ENCODE measurements at places on chromosomes 4 and X.

DNA sequence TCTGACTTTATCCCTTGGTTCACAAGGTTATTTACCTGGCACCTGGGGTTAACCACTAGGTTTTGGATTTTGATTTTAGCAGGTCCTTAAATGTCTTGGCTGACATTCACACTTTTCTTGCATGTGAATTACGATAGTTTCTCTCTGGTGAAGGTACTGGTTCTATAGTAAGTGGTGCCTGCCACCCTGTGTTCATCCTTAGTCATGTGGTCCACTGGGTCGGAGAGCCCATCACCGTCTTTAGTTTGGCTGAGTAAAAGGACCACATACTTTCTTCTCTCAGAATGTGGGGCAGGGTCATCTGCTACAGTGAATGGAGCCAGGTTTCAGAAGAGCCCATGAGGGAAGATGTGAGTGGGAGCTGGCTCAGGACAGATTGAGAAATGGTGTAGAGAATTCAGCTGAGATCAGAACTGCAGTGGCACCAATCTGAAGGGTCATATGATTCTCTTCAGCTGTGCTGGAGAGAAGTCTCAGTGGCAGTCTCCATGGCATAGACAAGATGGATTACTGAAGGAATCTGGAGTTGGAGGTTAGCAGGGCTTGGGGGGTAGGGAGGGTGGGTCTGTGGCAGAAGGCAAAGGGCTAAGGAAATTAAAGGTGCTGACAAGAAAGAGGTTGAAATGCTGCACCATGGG is 310.4 kb downstream of the GPAT3 start:
- no peak for DNase-seq

DNA sequence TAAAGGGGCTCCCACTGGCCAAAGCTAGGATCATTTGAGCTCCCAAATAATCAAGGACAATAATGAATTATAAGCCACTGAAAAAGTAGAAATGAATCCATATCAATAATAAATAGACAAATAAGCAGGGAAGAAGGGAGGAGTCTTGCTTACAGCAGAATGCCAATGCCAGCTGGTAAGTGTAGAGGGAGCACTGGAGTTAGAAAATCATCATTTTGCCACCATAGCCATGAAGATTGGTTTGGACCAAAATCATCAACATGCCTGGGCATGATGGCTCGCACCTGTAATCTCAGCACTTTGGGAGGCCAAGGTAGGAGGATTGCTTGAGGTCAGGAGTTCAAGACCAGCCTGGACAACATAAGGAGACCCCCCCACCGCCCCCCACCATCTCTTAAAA is 20.4 kb upstream of the SH3KBP1 start:
- no peak for DNase-seq

DNA sequence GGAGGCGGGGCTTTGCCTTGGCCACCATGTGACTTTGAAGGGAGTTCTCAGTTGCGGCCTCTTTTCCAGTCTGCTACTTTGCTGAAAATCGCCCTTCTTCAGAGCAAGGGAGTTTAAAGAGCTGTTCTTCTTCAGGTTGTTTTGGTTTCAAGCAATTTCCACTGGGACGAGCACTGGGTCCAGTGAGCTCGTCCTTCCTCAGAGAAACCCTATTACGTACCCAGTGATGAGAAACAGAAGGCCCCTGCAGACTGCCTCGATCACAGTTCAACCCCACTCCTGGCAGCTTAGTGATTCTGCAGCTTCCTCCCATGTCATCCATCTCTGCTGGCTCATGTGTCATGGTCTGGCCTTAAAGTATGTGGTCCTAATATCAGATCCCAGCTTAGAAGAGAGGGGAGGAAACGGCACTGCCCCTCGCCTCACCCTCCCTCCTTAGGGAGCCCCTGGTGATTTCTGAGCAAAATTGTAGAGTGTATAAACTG is 7.8 kb upstream of the FAM149A start:
- DNase-seq = no peak

DNA sequence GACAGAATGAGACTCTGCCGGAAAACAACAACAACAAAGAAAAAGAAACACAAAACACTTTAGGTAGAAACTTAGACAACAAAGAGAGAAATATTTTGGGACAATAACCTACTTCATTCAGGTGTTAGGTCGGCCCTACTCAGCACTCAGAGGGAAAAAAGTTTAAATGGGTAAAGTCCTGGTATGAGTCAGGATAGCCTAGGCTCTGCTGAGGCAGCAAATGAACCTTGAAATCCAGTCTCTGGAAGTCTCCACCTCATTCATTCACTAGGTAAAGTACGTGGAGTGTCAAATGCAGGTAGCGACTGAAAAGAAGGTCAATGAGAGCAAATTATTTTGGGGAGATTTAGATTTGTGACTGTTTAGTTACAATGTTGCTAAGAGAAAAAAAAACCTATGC is 127.4 kb downstream of the FHDC1 start:
- no peak for DNase-seq

DNA sequence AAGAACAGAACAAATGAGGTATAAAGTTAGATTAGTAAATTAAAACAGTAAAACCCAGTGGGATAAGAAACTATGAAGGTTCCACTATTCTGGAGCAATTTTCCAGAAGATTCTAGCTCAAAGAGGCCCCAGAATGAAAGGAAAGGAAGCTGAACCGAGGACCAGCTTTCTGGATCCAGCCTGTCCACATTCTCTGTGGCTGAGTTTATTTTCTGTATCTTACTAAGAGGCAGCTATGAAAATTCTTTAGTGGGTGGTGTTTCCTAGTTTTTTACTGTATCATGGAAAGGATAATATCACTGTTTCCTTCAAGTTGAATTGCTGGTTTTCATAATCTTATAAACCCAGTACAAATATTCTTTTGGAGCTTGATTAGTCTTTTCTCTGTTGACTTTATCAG is 11.8 kb downstream of the DAPP1 start:
- DNase-seq = no peak

- DNase-seq = no peak
These were observed 39.0 kb downstream of the FBXO8 start for GRCh38 chr4:174244441-174244840.

- DNase-seq = no peak
These were observed 5.7 kb downstream of the HSD17B13 start for GRCh38 chr4:87316961-87317360.

DNA sequence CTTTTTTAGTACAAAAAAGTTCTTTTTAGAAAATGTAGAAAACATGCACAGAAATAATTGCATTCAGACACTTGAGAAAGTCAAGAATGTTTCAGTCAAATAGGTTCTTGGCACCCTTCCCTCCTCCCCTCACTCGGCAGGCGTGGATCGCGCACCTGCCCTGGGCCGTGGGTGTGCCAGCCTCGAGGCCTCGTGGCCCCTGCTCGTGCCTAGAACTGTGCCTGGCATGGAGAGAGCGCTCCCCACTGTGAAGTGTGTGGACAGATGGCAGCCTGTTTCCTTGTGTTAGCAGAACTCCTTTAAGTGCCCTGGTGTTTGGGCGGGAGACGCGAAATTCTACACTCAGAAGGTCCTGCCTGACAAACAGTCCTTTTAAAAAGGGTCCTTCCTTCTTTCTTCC is 14.7 kb downstream of the RGS12 start:
- DNase-seq = no peak

DNA sequence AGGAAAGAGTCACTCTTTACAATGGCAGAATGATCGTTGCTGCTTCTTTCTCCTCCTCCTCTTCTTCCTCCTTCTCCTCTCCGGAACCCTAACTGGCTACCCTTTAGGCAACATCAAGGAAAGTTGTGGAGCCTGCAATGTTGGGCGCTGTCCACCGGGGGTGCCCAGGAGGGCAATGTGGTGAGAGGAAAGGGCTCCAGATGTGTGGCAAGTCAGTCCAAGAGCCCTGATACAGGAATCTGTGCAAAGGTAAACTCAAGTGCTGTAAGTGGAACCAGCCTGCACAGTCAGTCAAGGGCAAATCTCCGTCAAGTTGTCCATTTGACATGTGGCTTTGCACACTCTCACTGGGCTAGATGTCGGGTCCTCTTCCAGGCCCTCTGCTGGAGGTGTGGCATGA is 2.8 kb downstream of the RTL5 start:
- DNase-seq = peak; percentile 27

DNA sequence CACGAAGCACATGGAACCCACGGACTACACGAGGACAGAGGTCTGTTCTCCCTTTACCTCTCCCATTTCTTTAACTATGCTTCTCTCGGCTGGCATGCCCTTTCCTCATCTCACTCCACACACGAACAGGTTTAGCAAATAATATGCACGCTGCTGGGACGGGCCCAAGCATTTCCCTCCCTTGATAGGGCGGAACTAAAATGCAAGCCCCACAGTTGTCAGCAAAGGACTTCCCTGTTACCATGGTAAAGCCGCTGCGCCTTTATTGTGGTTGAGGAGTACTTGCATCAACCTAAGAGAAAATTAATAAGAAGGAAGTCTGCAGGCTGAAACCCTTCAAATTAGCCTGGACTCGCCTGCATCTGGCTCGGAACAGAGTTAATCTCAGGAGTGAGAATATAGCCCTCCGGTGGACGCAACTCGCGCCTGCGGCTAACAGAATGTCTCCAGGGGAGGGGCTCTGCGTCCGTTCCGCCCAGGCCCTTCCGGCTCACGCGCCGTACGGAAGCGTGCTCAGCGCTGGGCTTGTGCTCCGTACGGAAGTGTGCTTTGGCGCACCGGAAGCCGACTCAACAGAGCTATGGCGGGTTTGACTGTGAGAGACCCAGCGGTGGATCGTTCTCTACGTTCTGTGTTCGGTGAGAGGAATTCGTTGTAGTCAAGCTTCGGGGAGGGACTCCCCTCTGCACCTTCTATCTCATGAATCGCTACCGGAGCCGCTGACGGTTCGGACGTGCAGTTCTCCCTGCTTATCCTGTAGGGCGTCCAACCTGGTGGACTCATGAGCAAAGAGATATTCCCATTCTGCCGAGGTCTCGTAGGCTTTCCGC is at the start of gene CSTF2:
Gene CSTF2, plus strand, starts transcription at position 555 of the 830 bp plus-strand sequence. Its CDS starts 26 bp downstream, at position 581.
- DNase-seq = peak; percentile 78

- DNase-seq = peak; percentile 51
These were observed 593 bp downstream of the SH3RF1 start for GRCh38 chr4:169269916-169270809.

DNA sequence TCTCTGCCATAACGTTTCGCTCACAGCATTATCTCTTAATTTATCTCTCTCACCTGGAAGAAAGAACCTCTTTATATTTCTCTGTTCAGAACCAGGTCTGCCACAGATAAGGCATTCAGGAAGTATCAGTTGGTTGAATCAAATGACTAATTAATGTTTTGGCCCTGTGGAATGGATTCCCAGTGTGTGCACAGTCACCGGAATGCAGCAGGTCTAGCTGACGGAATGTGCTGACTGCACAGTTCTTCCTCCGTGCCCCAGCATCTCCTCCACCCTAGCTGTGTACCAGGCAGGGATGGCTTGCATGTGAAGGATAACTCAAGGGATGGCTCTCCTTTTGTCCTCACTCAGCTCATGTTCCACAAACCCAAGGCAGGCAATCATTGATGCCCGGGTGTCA is 141.8 kb upstream of the MSX1 start:
- DNase-seq = no peak

DNA sequence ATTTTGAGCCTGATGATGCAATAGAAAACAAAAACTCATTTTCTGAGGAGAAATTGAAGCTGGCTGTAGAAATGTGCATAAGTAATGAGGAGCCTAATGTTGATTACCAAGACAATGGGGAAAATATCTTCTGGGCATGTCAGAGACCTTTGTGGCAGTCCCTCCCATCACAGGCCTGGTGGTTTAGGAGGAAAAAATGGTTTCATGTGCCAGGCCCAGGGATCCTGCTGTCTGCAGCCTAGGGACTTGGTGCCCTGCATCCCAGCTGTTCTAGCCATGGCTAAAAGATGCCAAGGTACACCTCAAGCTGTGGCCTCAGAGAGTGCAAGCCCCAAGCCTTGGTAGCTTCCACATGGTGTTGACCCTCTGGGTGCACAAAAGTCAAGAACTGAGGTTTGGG is 128.7 kb upstream of the ARHGEF9 start:
- DNase-seq = no peak

GRCh38 chr4:153005899-153006381 is 69.8 kb downstream of the FHDC1 start:
- no peak for DNase-seq

GRCh38 chr4:24186466-24186865 is 296.6 kb upstream of the PPARGC1A start:
- DNase-seq = no peak

DNA sequence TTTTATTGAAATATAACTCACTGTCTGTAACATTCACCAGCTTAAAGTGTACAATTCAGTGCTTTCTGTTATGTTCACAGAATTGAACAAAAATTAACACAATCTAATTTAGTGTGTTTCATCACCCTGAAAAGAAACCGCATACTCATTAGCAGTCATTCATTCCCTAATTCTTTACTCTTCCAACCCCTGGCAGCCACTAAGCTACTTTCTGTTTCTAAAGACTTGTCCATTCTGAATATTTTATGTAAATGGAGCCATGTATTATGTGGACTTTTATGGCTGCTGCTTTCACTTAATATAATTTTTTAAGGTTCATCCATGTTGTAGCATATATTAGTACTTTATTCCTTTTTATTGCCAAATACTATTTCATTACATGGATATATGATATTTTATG is 94.7 kb upstream of the ATP8A1 start:
- no peak for DNase-seq

- DNase-seq = no peak
These were observed 23.0 kb downstream of the SNX25 start for GRCh38 chr4:185232370-185232769.

GRCh38 chr4:166977596-166977995 is 256.7 kb downstream of the SPOCK3 start:
- DNase-seq = no peak

GRCh38 chrX:74420196-74421035 is 877 bp upstream of the SLC16A2 start:
- DNase-seq = peak; percentile 16

DNA sequence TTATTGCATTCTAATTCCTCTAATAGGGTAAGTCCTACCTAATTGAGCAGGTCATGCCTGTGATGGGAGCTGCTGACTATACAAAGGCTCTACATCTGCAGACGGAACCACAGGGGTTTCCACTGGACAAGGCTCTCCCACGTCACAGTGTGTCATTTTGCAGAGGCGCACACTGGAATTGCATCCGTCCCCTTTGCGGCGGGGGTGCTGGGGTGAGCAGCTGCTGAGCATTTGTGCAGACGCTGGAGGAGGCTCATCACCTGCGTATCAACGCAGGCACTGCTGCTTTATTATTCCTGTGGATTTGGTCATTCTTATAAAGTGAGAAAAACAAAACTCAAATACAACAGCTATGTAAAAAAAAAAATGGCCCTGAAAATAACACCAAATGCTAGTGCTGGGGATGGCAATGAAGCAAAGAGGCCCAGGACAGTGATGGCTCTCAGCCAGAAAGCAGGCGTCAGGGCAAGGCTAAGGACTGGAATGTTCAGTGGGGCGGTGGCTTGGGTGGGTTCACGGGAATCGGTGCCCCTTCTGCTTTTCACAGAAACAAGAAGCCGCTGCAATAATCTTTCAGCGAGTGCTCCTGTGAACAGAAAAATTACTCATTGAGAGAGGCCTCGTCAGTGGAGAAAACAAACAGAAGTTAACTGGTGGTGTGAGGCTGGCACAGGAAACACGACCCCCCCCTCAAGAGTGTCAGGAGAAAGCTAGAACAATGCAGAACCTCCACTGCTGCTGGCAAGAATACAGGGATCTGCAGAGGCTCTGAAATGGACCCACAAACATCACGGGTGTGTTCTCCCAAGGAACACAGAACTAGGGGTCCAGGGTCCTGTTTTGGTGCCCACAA is 67.8 kb downstream of the GATB start:
- no peak for DNase-seq

Data from stimulated activated CD4-positive, alpha-beta T cell treated with anti-CD3 and anti-CD28 coated beads, Interleukin-2, amount 100 ng/mL, for 24 hours (primary cell).